Mesendoderm (in vitro differentiated cells): ENCODE measurements at places on chromosomes 13 and 19.

GRCh38 chr13:114167426-114167825, 11.6 kb upstream of the CFAP97D2 start:
- DNase-seq = no peak

GRCh38 chr19:18109733-18110608, 12.4 kb downstream of the MAST3 start:
- peak; percentile 19 for DNase-seq

DNA sequence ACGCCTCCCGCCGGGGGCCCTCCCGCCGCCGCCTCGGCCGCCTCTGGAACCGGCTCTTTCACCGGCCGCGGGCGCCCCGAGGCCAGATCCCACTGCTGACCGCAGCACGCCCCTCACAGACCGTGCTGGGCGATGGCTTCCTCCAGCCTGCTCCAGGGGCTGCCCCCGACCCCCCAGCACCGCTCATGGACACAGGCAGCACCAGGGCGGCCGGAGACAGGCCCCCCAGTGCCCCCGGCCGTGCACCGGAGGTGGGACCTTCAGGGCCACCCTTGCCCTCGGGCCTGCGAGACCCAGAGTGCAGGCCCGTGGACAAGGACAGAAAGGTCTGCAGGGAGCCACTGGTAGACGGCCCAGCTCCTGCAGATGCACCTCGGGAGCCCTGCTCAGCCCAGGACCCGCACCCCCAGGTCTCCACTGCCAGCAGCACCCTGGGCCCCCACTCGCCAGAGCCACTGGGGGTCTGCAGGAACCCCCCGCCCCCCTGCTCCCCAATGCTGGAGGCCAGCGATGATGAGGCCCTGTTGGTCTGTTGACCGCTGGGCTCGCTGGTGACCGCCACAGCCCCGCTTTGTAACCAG, 13.0 kb downstream of the LRP3 start:
- no peak for DNase-seq

DNA sequence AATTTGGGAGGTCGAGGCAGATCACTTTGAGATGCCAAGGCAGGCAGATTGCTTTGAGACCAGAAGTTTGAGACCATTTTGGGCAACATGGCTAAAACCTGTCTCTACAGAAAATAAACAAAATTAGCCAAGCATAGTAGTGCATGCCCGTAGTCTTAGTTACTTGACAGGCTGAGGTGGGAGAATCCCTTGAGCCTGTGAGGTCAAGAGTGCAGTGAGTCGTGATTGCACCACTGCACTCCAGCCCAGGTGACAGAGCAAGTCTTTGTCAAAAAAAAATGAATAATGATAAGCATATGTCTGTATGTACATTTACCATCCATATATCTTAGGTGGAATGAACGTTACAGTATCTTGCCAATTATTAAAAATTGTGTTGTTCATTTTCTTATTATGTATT, 2447.7 kb downstream of the PCDH9 start:
- no peak for DNase-seq

DNA sequence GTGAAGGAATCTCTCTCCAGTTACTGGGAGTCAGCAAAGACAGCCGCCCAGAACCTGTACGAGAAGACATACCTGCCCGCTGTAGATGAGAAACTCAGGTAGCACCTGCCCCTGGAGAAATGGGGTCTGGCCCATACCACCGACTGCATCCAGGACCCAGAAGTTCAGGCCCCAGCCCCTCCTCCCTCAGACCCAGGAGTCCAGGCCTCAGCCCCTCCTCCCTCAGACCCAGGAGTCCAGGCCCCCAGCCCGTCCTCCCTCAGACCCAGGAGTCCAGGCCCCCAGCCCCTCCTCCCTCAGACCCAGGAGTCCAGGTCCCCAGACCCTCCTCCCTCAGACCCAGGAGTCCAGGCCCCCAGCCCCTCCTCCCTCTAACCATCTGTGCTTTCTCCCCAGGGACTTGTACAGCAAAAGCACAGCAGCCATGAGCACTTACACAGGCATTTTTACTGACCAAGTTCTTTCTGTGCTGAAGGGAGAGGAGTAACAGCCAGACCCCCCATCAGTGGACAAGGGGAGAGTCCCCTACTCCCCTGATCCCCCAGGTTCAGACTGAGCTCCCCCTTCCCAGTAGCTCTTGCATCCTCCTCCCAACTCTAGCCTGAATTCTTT, 3.0 kb downstream of the APOC2 start:
- no peak for DNase-seq

GRCh38 chr13:41613471-41613870, 156.1 kb downstream of the RGCC start:
- no peak for DNase-seq

DNA sequence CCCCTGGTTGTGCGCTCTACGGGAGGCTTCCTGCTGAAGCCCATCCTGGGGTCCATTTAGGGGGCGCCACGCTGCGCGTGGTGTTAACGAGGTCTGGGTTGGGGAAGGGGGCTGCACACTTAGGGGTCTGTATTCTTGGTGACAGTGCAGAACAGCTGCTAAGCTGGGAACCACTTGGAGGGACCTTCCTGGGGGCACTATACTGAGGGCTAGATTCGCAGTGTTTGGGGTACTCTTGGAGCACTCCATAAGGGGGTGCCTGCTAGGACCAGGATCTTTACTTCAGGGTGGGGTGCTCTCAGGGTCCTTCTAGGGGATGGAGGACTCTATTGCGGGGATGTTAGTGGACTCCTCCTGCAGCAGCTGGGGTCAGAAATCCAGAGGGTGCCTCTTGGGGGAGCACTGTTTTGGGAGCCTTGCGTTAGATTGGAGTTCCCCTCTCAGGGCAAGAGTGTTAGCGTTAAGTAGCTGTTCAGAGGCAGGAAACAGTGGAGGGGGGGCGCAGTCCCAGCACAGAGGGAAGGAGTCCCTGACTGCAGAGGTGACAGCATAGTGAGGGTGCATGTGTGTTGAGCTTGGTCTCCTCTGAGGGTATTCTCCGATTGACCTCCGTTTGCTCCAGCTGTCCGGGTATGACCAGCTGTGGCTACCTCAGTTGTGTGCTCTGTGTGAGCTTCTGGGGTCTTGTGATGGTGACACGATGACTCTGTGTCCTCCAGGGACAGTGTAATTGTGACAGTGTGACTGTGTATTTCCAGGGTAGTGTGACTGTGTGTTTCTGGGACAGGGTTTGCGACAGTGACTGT, 1.1 kb downstream of the PDE4A start:
- DNase-seq = no peak

DNA sequence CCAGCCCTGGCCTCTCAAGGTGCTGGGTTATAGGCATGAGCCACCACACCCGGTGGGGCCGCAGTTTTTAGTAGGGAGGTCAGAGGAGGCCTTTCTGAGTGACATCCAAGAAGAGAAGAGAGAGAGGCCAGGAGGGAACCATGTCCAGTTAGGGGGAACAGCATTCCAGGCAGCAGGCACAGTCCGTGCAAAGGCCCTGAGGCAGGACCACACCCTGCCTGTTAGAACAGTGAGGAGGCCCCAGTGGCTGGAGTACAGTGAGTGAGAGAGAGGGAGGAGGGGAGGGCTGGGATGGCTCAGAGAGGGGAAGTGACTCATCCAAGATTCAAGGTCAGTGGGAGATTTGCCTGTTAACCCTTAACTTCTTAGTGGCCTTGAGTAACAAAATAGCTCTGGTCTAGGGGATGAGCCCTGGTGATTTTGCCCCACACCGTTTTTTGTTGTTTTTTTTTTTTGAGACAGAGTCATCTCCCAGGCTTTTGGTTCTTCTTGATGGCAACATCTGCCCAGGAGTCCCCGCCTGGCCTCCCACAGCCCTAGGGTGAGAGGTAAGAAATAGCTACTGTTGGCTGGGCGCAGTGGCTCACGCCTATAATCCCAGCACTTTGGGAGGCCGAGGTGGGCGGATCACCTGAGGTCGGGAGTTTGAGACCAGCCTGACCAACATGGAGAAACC, 2.7 kb upstream of the PLIN3 start:
- DNase-seq = peak; percentile 93

DNA sequence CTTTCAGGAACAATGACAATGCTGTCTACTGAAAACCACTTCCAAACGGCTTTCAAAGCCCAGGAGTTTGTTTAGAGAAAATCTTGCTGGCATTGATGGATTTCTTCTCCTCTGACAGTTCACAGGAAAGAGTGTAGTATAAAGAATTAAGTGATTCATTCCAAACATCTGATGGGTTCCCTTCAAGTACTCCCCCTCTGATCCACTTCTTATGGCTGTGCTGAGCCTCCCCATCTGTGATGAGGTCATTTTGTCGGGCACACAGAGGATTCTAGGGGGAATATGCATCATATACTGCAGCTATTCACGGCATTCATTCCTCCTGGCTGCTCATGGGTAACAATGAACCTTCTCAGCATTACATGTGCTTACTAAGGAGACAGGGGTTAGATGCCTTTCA, 107.9 kb downstream of the RGCC start:
- DNase-seq = no peak

DNA sequence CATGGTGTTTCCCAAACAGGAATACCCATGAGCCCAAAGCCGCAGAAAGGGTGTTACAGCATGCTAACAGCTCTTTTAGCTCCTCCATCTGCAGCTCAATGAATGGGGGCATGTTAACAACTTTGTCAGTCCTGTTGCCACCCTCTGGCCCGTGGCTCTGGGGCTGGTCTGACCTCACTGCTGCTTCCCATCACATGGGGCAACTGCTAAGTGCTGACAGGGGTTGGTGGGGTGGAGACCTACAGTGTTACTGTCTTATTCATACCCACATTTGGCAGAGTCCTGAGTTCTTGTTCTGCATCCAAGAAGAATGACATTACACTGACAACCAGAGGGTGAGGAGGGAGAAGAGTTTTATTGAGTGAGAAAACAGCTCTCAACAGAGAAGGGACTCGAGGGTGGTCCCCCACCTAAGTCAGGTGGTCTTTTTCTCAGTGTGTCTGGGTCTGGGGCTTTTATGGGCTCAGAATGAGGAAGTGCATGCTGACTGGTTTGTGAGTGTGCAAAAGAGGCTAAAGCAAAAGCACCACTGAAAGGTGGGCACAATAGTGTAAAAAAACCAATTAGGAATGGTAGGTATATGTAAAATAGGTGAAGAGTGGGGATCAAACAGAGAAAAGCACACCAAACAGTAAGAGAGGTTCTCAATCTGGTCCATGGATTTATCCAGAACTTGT, 1952.0 kb upstream of the PCDH20 start:
- DNase-seq = no peak

DNA sequence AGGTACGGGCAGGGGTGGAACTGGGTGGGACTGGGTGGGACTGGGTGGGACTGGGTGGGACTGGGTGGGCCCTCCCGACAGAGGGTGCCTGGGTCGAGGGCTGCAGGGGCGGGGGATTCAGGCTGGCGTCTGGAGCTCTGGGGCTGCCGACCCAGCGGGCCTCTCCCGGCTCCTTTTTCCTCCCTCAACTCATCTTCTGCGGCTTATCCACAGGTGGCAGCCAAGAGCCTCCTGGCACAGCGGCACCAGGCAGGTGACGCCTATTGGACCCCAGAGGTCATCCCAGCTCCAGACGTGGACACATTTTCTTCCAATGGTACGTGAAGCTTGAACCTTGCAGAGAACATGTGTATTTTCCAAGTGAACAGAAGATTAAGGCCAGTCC, 533 bp downstream of the ZNF544 start:
- peak; percentile 76 for DNase-seq

- DNase-seq = no peak
These were observed 15.0 kb upstream of the CCNA1 start for GRCh38 chr13:36417331-36417730.

- no peak for DNase-seq
These were observed 154.2 kb downstream of the ZNF486 start for GRCh38 chr19:20321139-20321763.

DNA sequence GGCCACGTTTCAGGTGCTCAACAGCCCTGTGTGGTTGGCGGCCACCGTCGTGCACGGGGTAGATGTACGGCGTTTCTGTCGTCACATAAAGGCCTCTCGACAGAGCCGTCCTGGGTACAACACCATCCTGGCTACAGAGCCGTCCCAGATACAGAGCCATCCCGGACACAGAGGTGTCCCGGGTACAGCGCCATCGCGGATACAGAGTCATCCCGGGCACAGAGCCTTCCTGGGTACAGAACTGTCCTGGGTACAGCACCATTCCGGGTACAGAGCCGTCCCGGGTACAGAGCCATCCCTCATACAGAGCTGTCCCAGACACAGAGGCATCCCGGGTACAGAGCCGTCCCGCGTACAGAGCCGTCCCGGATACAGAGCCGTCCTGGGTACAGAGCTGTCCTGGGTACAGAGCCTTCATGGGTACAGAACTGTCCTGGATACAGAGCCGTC, 222.7 kb upstream of the SOX1 start:
- no peak for DNase-seq

DNA sequence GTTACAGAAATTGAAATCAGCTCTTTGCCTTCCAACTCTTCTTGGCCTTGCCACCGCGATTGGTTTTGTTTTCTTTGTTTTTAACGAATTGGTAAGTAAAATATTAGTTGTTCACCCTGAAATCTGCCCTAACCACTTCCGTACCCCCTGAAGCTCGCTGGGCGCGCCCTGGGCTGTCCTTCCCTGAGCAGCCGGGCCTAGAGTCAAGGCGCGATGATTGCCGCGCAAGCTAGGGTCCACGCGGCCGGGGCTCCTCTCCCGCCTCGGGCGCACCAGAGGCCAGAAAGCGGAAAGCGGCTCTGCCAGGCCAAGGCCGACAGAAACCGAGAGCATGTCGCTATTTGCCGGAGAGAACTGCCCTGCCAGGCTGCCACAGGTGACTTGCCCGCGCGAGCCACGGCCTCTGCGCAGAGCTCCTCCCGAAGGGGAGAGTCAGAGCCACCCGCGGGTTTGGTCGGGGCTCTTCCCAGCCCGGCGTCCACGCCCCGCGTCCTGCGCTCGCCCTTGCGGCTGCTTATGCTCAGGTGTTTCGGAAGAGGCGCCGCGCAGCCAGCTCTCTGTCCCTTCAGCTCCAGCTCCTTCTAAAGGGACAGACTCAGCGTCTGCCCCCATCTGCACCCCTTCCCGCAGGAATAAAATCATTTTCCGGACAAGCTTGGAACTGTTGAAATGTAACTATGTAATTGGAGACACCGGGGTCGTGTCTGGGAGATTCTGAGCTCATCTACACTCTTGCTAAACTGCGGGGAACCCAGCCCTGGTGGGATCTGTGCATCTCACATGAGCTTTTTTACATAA, 6.6 kb upstream of the CDX2 start:
- DNase-seq = no peak

- DNase-seq = no peak
These were observed 12.1 kb upstream of the GPR4 start for GRCh38 chr19:45613926-45614725.

GRCh38 chr13:23159205-23159759, 21.5 kb upstream of the SGCG start:
- peak; percentile 88 for DNase-seq

GRCh38 chr19:32317086-32317485, 28.3 kb upstream of the ZNF507 start:
- DNase-seq = no peak

- DNase-seq = peak; percentile 90
These were observed 39.1 kb downstream of the PCDH8 start for GRCh38 chr13:52809310-52809769.

GRCh38 chr13:105785436-105785835, 750.0 kb downstream of the EFNB2 start:
- no peak for DNase-seq

GRCh38 chr13:43687038-43687437, 99.7 kb downstream of the ENOX1 start:
- DNase-seq = no peak

DNA sequence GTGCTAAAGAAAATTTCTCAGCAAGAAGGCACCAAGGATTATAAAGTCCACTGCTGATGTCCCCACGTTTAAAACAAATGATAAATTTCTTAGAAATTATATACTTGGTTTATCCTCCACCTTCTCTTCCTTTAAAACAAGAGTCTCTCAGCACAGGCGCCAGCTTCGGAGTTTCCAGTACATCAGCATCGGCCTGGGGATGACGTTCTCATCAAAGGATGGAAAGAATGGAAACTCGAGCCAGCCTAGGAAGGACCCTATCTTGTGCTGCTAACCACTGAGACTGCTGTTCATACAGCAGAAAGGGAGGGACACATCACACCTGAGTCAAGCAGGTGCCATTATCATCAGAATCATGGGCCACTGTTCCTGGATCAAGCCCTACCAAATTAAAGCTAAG, 29.8 kb upstream of the ZNF83 start:
- DNase-seq = no peak
